Stimulated activated CD8-positive, alpha-beta memory T cell treated with anti-CD3 and anti-CD28 coated beads, Interleukin-15, amount 100 ng/mL, for 24 hours (primary cell): ENCODE measurements at places on chromosomes 16 and 17.

DNA sequence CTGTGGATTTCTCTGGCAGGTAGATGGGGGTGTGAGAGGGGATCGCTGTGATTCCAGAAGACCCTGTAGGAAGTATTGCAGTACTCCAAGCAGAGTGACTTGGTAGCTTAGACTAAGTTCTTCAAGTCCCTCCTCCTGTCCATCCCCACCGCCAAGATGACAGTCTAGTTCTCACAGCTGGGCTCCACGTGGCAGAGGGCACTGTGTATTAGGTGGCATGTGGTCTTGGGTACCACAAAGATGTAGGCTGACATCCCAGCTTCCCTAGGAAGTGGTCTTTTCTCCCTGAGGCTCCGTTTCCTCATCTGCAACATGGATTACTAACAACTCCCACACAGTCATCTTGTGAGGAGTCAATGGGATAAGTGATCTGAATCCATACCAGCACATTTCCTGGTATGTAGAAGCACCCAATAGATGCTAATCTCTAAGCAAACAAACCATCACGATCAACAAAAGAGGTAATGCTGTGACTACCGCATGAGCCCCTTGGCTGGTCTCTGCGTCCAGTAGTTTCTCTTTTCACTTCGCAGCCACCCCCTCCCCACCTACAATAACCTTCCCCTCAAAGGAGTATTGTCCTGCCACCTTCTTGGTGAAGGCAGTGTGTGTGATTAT, 349.1 kb upstream of the EEF2KMT start:
- no peak for DNase-seq

DNA sequence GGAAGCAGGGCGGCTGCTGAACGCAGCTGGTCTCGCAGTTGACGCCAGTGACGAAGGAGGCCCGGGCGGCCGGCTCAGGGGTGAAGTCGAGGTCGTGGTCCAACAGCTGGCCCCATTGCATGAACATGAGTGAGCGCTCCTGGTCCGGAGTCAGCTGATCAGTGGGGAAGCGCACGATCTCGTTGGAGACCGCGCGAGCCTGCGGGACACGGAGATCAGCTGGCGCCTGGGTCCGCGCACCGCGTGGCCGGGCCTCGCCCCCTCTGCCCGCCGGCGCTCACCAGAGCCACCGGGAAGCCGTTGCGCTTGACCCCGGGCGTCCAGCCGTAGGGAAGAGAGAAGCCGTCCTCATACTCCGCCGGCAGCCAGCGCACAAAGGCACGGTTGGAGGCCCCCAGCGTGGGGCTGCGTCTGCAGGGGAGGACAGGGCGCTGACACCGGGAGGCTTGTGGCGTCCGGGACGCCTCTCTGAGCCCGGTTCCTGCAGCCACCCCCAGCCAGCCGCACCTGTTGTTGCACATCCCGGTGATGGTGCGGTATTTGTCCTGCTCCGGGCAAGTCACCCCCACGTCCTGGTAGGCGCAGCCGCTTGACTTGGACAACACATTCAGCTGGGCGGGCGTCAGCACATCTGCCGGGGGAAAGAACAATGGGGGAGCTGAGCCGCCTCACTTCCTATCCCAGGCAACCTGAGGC, 1.6 kb downstream of the MPO start:
- DNase-seq = no peak

- no peak for DNase-seq
Observed at GRCh38 chr17:4588391-4588790, 4.1 kb downstream of the SMTNL2 start.

- DNase-seq = no peak
Observed at GRCh38 chr17:51647067-51647466, 386.7 kb downstream of the UTP18 start.

GRCh38 chr17:39401412-39402243, at the start of gene FBXL20:
Gene FBXL20, minus strand, starts transcription at chr17:39401626. Its CDS starts 224 bp downstream, at chr17:39401402.
- DNase-seq = peak; percentile 89

GRCh38 chr16:77613095-77613494, 109.2 kb upstream of the NUDT7 start:
- no peak for DNase-seq

DNA sequence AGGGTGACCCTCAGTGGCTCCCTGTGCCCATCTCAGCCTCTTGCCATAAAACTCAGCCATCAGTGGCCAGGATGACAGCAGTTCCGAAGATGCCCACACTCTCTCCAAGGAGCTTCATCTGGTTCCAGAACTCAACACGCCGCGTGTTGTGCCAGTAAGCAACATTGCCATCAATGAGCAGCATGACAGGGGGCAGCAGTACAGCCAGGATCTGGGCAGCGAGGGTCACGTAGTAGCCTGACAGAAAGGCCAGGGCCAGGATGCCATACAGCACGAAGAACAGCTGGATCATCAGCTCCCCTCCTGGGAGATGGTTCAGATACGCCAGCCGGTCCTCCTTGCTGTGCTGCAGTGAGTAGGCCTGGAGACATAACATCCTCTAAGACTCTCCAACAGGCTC, 2.9 kb downstream of the TMEM101 start:
- DNase-seq = no peak

DNA sequence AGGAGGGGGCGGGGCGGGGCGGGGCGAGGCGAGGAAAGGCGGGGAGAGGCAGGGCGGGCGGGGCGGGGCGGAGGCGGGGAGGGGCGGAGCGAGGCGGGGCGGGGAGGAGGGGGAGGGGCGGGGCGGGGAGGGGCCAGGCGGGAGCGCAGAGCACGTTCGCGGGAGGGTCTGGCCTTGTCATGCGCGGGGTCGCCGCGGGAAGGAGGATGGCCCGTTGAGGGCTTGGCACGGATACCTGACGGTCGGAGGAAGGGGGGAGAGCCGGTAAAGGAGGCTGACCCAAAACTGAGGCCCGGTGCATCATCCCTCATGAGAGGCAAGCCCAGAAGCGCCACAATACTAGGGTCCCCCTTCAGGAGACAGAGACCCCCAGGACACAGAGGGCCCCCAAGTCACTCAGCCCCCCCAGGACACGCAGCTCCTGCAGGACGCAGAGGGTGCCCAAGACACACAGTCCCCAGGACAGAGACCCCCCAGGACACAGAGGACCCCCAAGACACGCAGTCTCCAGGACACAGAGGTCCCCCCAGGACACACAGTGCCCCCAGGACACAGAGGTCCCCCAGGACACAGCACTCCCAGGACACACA, 593 bp upstream of the WDR45B start:
- DNase-seq = peak; percentile 30

DNA sequence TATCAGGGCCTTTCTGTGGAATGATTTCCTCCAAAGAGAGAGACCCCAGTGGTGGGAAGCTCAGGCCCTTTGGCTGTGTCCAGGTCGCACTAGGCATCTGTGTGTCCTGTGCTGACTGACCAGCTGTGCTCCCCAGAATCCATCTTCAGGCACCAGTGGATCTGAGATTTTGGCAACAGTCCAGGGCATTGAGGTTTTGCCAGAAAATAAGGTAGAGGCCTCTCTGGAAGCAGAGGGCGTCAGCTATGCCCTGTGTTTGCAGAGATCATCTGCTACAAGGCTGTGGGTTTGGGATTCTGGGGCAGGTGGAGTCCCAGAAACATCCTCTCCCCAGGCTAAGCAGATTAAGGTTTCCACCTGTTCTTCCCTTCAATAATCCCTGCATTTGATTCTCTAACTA, 57.5 kb upstream of the TOB1 start:
- no peak for DNase-seq

- no peak for DNase-seq
Observed at GRCh38 chr16:50365791-50366575, 2.8 kb downstream of the BRD7 start.

- no peak for DNase-seq
Observed at GRCh38 chr17:60851181-60851580, 173.5 kb downstream of the BCAS3 start.

GRCh38 chr16:86466696-86467406, 43.5 kb upstream of the FOXF1 start:
- no peak for DNase-seq

- no peak for DNase-seq
Observed at GRCh38 chr17:33940769-33941370, 314.2 kb upstream of the CCL2 start.

GRCh38 chr17:70100983-70101382, 26.0 kb downstream of the KCNJ16 start:
- no peak for DNase-seq

GRCh38 chr16:19583665-19584300, 28.3 kb downstream of the VPS35L start:
- no peak for DNase-seq

GRCh38 chr16:78502812-78503350, 403.4 kb downstream of the WWOX start:
- no peak for DNase-seq

DNA sequence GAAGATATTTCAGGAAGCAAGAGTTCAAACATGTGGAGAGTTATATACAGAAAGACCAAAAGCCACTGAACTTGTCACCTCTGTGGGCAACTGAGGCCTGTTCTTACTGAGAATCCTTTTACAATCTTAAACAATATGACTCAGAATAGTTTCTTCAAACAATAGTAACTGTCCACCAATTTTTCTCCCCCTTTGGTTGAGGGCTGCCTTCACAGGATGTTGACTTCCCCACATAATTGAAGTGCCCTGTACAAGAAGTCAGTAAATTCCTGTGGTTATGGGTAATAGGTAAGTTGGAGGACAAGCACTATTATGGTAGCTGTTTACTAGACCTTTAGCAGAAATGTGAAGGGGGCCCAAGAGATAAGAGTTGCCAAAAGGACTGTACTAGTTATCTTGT, 215.8 kb downstream of the CDH8 start:
- no peak for DNase-seq

DNA sequence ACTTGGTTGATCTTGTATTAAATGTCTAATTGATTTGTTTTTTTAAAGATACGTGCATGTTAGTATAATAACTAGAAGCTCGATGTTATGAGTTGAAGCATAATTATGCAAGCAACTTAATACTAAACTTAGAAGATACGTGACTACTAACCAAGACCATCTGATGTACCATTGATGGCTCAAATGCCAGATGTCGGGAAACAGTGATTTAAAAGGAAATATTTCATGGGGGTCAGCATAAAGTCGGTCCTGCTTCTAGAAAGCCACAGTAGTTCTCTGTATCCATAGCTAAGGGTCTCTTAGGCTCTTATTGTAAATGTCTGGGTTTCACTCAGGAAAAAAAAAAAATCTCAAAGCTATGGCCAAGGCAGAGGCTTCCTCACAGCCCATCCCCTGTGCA, 61.2 kb upstream of the RBFOX1 start:
- DNase-seq = no peak

DNA sequence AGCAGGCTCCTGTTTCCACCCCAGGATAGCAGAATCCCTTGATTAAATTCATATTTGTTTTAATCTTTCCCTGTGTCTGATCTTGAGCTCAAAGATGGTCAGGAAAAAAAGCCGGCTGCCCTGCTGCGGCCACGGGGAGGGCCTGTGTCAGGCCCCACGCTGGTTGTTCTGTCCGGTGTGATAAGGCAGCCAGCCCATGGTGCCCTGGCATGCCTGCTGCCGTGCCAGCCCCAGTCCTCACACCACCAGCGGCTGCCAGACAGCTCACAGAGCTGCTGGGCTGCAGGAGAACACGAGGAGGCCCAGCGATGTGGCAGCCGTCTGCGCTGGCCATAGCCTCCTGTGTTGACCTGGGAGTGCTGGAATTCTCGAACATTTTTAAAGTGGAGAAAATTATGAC, 34.7 kb upstream of the BRD7 start:
- DNase-seq = no peak

DNA sequence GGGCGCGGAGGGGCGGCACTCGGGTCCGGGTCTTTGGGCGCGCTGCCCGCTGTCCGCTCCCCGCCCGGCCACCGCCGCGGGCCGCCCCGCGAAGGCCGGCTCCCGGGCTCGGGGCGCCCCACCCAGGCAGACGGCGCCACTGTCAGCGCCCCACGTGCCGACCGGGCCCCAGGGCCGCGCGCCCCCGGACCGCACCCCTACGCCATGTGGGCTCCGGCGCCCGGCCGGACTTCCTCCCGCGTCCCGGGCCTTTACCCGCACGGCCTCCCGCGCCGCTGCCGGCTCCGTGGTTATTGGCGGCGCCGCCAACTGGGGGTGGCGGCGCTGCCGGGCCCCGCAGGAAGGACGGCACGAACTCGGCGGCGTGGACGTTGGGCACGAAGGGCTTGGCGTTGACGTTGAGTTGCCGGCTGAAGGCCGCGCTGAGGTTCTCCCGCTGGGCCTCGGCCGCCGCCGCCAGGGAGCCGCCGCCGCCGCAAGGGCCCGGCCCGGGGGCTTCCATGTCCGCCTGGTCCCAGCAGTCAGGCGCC, 577 bp downstream of the GSPT1 start:
- no peak for DNase-seq

DNA sequence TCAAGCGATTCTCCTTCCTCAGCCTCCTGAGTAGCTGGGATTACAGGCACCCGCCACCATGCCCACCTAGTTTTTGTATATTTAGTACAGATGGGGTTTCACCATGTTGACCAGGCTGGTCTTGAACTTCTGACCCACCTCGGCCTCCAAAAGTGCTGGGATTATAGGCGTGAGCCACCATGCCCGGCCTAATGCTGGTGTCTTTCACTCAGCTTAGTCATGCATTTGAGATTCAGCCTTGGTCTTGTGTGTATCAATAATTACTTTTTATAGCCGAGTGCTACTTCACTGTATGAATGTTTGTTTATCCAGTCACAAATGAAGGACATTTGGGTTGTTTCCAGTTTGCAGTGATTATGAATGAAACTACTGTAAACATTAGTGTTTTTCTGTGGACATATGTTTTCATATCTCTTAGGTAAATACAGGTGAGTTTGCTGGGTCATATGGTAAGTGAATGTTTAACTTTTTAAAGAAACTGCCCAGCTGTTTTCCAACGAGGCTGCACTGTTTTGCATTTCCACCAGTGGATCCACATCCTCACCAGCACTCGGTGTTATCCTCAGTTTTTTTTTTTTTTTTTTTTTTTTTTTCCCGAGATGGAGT, 11.0 kb upstream of the PLCG2 start:
- DNase-seq = no peak

- DNase-seq = no peak
Observed at GRCh38 chr17:80122926-80123505, 21.6 kb downstream of the GAA start.

- DNase-seq = no peak
Observed at GRCh38 chr17:41972571-41973407, 6.2 kb downstream of the CNP start.

DNA sequence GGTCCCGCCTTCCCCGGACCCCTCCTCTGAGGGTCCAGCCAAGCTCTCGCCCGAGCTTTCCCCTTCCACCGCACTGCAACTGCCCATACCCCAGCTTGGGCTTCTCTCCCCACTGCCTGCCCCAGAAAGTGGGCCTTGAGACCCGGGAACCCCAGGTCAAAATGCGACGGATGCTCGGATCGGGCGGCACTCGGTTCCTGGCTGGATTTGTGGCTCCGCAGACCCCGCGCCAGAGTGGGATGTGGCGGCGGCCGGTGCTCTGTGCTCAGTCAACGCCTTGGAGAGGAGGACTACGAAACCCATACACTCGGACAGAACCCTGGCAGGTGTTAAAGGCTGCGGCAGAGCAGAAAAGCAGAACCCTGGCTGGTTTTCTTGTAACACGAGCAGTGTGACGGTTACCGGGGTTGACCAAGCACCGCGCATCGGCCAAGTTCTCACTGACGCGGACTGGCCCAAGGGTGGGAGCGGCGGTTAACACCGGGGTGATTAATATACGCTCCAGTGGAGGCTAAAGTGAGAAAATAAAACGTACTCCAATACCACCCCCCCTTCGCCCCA, 885 bp upstream of the SLFN13 start:
- DNase-seq = no peak

- no peak for DNase-seq
Observed at GRCh38 chr17:1169221-1169928, 10.4 kb downstream of the ABR start.

- DNase-seq = no peak
Observed at GRCh38 chr17:14334919-14335318, 34.0 kb downstream of the HS3ST3B1 start.

- no peak for DNase-seq
Observed at GRCh38 chr16:24838554-24839266, 7.1 kb upstream of the SLC5A11 start.
